ENCODE measurements at places on chromosomes 3 and 15.

- DNase-seq, result no peak
Measured at GRCh38 chr3:160660902-160661301, 16.1 kb upstream of the ARL14 start.

DNA sequence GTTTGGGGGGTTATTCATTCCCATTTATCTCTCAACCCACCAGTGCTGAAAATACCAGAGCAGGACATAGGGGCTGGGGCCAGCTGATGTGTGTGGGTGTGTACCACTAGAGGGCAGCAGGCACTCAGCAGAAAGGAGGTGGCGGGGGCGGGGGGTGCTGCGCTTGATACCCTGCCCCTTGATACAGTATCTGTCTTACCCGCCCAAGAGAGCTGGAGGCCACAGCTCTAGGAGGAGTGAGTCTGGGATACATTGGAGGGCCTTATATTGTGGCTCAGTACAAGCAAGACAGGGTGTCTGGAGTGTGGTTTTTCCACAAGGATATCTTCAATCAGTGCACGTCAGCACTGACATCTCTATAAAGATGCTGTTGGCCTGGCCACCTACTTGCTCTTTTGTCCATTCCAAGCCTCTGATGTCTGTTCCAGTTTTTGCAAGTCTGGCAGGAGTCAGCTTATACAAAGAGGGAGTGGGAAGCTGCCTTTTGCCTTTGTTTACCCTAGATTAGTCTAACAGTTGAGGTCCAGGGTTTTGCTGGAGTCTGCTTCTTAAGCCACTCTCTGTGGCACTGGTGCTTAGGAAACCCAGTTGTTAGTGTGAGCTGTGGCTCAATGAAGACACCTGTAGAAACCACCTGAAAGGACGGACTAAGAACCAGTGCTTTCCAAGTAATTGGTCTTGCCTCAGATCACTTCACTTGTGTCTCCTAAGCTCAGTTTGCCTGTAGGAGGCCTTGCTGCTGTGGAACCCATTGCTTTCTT, 1.5 kb upstream of the RBM15B start:
- DNase-seq, result peak; percentile 71

- no peak for DNase-seq
Measured at GRCh38 chr15:82928711-82929110, 23.8 kb downstream of the HOMER2 start.

GRCh38 chr3:167330993-167331785, 48.9 kb downstream of the ZBBX start:
- DNase-seq, result no peak

DNA sequence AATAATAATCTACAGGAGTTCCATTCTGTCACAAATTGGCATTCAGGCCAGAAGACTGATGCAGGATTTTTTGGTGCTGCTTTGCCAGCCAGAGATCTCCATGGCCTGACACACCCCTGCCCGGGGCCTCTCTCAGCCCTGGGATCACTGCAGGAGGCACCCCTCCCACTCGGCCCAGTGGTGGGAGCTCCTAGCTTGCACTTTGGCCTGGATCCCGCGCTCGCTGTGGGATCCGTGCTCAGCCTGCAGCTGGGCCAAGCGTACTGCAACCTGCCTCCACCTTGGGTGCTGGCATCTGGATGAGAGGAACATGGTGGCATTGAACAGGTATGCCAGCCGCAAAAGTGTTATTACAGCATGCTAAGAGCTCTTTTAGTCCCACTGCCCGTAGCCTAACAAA, 656.7 kb upstream of the CCDC54 start:
- no peak for DNase-seq

DNA sequence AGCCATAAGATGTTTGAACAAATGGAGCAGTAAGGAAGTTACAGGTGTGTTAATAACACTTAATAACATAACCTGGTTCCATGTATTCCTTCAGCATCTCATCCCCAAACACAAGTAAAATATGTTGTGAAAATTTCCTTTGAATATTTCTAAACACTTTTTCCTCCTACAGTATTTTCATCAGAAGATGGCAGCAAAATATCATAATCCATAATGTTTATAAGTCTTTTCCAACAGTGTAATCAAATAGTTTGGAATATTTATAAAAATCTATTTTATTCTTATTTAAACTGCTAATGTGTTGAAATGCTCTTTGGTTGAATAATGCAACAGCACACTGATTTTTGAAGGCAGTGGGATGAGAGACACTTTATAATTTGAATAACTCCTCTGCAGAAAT, 1020.5 kb downstream of the OTOL1 start:
- DNase-seq, result no peak

- DNase-seq, result no peak
Measured at GRCh38 chr15:52486003-52486996, 42.4 kb downstream of the MYO5A start.

DNA sequence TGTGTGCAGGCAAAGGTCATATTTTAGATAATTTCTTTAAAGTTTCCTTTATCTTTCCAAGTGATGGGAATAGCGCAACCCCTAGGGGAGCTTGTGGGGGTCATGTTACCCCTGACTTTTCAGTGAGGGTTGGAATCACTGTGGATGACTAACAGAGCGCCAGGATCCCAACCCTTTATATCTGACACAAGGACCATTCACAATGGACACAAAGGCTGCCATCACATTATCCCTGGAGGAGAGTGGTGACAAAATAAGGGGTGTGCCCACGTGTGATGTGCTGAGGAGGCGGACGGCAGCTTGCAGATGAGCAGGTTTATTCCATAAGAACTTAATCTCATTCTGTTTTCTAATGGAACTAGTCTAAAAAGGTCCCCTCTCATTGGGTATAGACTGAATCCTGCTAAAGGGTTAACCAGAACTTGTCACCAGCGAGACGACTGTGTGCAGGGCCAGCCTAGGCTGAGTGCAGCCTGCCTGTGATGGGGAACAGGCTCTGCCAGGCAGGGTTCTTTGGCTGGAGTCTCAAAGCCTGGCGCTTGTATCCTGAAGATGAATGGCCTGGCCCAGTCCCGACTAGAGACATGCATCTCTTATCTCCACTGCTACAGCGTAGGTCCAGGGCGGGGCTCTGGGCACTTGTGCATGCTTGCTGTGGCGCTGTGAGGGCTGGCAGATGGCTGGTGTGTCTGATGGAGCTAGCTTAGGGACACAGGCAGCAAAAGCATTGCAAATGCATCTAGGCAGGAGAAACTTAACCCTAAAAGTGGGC, 50.2 kb downstream of the CHDH start:
- no peak for DNase-seq

DNA sequence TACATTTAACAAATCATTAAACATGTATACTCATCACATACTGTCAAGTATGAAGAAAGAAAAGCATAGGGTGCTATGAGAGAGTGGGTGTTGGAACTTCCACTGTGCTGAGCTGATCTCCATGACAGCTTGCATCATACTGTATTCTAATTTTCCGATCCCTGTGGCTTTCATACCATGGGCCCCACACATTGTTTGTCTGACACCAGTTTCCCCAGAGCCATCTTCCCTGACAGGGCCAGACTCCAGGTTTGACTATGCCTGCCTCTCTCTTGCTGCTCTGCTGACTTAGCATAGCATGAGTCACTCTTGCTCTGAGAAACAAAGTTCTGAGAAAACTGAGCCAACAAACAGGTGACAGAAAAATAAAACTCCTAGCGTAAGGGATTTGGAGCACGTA, 37.0 kb upstream of the CASR start:
- no peak for DNase-seq

GRCh38 chr3:43885908-43886618, 195.3 kb downstream of the ABHD5 start:
- DNase-seq, result no peak

DNA sequence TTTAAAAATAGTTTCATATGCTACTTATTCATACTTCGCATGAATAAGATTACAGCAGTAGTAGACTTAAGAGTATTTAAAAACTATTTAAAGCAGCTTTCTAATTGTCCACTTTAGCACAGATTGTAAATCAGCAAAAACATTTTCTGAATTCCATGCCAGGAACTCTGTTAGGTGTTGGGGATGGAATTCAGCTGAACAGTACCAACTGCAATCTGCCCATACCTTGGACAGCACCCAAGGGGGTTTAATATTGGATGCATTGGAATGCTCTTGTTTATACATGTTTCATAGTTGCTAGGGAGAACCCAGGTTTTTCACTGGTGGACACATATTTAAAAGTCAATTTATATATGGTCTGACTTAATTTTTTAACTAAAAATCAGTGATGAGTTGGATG, 74.8 kb downstream of the PPM1L start:
- DNase-seq, result peak; percentile 40

- no peak for DNase-seq
Measured at GRCh38 chr3:125231895-125232294, 19.3 kb upstream of the SLC12A8 start.

DNA sequence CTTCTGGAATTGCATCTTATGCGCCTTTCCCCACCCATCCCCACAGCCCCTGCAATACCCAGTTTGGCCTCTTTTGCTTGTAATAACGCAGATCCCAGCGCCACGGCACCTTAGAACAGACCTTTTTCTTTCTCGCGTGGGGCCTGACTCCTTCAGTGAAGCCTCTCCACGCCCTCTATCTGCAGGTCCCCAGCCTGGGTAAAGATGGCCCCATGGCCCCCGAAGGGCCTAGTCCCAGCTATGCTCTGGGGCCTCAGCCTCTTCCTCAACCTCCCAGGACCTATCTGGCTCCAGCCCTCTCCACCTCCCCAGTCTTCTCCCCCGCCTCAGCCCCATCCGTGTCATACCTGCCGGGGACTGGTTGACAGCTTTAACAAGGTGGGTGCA, 594 bp downstream of the CRELD1 start:
- DNase-seq, result no peak
